Activated T-cell treated with anti-CD3 and anti-CD28 coated beads, Interleukin-2, amount 50 U/mL, for 72 hours (primary cell): ENCODE measurements at places on chromosomes 13 and 19. TPM values are rescaled to one million over a fixed set of nuclear protein-coding genes. Genes with fewer than 3 reads are reported as not detected.

DNA sequence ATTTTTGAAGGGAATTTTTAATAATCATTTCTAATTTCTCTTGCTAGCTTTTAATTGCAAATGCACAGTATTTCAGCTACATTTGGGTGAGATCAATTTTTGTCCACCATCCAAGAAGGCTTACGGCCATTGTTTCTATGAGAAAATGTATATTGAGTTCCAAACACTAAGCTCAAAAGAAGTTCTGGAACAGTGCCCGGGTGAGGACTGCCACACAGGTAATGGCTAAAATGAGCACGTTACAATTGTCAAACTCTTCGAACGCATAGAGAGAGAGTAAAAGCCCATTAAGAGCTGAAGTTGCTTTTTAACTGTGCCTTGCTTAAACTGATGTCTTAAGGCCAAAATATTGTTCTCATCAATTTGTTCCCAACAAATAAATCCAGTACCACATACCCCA lies 755.0 kb downstream of the DIAPH3 start:
- DNase-seq = no peak

The PTGER1 gene
- total RNA-seq = 0.39 TPM

The ELSPBP1 gene
- not detected for total RNA-seq

The AP2S1 gene
- 64.3 TPM for total RNA-seq

- DNase-seq = peak; percentile 85
These were observed 10.7 kb downstream of the PTGIR start for GRCh38 chr19:46614114-46614722.

The FOXO1 gene
- total RNA-seq = 47.0 TPM

GRCh38 chr13:28451482-28452217 lies 43.3 kb downstream of the FLT1 start:
- no peak for DNase-seq

DNA sequence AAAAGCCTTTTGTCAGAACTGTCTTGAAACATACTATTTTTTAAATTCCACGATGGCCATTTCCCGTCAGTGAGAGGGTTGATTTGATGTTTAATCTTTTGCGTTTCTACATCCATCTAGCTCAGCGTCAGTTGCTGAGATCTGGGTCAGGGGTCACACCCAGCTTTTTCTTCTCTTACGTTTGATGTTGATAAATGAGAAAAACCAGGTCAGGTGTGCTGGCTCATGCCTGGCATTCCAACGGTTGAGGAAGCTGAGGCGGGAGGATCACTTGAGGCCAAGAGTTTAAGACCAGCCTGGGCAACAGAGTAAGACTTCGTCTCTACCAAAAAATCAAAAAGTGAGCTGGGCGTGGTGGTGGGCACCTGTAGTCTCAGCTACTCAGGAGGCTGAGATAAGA lies 168.9 kb downstream of the PTPRS start:
- no peak for DNase-seq

DNA sequence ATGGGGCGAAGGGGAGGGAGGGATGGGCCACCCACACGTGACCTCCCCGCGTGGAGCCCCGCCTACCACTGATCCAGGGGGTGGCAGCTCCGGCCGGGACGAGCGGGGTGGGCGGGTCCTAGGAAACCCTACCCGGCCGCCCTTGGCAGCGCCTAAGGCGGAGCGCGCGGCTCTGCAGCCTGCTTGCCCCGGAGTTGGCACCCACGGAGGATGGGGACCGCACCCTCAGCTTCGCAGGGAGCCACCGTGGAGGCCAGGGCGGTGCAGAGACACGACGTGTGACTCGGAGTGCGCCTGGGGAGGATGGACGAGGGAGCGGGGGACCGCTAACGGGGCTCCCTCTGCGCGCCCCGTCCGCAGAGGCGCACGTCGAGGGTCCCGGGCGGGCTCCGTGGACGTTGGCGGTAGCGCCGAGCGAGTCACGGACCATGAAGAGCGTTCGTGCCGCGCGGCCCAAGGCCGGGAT lies at the start of gene RGS9BP:
Gene RGS9BP, plus strand, starts transcription at position 129 of the 466 bp plus-strand sequence. CDS start 416 bp downstream, outside the sequence.
- peak; percentile 66 for DNase-seq

GRCh38 chr13:49997955-49998354 lies 1.1 kb downstream of the TRIM13 start:
- no peak for DNase-seq

- peak; percentile 45 for DNase-seq
These were observed 7.3 kb downstream of the PIAS4 start for GRCh38 chr19:4014541-4015491.

DNA sequence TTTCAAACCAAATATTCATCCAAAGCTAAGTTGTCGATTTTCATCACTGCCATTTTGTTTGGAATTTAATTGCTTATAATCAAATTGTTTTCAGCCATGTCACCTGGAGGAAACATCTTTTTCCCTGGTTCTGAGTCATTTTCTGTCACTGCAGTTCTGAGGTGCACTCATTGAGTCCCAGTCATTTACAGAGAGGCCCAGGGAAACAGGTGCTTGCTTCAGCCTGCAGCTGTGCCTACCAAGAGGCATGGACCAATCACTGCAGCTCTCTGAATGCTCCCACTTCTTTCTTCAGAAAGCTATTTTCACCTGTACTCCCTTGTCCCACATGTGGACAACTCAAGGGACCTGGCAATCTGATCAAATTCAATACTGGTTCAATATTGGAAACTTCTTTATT lies 308.1 kb downstream of the COG6 start:
- DNase-seq = no peak

The ACP7 gene
- not detected for total RNA-seq

The SPINT2 gene
- 115 TPM for total RNA-seq

GRCh38 chr19:9622531-9622930 lies 1.5 kb upstream of the ZNF561 start:
- no peak for DNase-seq

DNA sequence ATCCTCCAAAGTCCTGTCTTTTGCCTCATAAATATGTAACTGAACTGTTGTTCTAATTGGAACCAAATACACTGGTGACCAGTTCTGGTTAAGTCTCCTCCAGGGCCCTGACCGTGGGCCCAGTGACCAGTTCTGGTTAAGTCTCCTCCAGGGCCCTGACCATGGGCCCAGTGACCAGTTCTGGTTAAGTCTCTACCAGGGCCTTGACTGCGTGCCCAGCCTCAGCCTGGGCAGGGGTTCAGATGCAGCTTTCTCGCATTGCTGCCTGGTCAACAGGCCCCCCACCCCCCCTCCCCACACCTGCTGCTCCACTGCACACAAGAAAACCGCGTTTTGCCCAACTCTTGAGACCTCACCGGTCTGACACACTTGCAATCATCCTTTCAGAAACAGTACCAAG lies 3.8 kb upstream of the GRTP1 start:
- DNase-seq = no peak

DNA sequence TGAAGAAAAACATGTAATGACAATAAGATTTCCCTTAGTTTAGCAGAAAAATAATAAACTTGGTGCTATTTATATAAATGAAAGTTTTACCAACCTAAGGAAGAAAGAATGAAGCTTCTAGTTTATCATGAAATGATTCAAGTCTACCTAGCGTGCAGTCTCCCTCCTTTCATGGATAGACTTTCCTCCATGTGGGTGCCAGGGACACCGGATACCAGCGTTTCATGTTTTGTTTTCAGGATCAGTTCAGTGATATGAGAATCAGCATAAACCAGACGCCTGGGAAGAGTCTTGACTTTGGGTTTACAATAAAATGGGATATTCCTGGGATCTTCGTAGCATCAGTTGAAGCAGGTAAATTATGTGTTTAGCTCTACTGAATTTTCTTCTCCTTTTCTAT lies 196.7 kb downstream of the LMO7 start:
- no peak for DNase-seq

GRCh38 chr19:28586474-28586873 lies 626.5 kb downstream of the UQCRFS1 start:
- no peak for DNase-seq

DNA sequence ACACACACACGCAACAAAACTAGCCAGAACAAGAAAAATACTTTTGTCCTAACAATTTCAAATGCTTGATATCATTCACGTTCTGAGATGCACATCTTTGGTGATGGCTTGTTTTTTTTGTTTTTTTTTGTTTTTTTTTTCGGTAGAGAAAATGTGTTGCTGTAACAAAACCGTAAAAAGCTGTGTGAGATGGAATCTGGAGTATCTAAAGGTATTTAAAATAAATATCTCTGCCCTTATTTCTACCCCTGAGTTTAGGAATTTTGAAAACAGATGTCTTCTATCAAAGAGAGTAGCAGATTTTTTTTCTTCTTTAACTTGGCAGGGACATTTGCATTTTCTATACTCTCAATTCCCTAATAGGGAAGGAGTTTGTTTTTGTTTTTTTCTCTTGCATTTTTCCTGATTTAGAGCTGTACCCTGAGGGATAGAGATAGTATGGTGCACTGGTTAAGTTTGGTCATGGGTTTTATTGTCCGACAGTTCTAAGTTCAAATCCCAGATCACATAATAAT lies 446.6 kb downstream of the KLF5 start:
- DNase-seq = no peak

The TFPT gene
- 38.8 TPM for total RNA-seq

DNA sequence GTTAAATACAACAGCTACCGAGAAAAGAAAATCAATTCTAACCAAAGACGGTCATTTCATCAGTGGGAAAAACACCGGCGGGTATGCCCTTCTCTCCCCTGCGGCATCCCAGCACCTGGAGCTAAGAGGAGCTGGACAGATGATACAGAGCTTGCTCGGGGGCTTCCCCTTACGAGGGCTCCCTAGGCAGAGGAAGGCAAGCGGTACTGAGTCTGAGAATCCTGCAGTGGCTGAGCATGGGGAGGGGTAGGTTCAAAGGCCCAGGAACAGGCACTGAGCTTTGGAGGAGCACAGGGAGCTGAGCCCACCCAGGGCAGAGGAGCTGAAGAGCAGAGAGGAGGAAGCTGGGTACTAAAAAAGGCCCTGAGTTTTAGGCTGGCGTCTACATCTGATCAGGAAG lies 12.7 kb downstream of the STK24 start:
- no peak for DNase-seq

DNA sequence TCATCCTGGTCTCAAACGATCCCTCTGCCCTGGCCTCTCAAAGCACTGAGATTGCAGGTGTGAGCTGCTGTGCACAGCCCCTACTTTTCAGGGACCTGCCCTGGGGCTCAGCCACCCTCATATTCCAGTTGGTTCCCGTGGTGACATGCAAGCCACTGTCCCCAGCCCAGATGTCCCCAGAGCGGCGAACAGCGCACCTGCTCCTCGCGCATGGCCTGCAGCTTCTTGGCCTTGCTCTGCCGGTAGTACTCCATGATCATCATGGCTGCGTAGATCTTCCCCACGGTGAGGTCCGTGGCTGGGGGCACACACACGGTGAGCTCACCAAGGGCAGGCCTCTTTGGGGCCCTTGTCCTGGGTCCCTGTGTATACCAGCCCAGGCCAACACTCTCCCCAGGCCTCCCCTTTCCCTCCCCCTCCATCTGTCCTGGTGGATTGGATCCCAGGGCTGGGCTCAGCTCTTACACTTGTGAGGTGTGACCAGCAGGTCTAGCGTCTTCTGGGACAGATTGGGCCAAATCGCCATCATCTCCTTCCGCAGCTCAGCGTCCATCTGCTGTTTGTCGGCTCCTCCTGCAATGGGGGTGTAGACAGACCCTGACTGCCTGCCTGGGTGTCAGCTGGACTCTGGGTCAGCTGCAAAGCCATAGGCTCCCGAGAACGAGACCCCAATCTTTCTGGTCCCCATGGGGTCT lies 64.0 kb downstream of the IER2 start:
- DNase-seq = no peak

The RXFP2 gene
- total RNA-seq = not detected

GRCh38 chr13:37870489-37870845 lies 895 bp upstream of the TRPC4 start:
- no peak for DNase-seq

GRCh38 chr19:33406521-33407139 lies 33.1 kb downstream of the CEBPG start:
- DNase-seq = peak; percentile 73

The CEACAM1 gene
- 4.0 TPM for total RNA-seq

DNA sequence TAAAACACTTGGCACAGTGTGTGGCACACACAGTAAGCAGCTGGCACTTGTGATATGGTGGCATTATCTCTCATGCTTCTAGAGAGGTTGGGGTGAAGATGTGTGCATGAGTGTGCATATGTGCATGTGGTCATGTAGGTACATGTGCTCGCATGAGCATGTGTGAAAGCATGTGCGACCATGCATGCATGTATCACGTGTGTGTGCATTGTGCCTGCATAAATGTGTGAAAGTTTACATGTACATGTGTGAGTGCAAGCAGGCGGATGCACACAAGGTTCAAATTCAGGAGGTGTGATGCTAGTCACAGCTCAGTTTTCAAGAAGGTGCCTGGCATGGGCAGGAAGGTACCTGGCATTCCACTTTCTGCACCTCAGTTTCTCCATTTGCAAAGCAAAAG lies 59.0 kb upstream of the UQCRFS1 start:
- no peak for DNase-seq

GRCh38 chr19:48497728-48498594 lies 13.7 kb downstream of the LMTK3 start:
- no peak for DNase-seq

The ATXN8OS gene
- total RNA-seq = not detected

The VSTM1 gene
- not detected for total RNA-seq

DNA sequence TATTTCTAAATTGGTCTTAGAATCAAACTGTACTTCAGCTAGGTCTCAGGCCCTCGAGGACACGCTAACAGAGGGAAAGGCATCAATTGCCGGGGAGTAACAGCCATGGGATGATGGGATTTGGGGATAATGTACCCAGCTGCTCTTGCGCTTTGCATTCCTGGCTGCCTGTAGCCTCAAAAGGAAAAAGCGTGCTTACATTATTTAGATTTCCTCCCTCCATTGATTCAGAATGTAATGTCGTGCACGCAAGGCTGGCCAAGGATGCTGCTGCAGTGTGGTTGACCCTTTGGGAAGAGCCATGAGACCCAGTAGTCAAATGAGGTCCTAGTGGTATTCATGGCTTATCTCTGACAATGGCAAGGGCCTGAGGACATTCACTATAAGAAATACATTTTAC lies 95.1 kb downstream of the SLC7A1 start:
- DNase-seq = no peak

DNA sequence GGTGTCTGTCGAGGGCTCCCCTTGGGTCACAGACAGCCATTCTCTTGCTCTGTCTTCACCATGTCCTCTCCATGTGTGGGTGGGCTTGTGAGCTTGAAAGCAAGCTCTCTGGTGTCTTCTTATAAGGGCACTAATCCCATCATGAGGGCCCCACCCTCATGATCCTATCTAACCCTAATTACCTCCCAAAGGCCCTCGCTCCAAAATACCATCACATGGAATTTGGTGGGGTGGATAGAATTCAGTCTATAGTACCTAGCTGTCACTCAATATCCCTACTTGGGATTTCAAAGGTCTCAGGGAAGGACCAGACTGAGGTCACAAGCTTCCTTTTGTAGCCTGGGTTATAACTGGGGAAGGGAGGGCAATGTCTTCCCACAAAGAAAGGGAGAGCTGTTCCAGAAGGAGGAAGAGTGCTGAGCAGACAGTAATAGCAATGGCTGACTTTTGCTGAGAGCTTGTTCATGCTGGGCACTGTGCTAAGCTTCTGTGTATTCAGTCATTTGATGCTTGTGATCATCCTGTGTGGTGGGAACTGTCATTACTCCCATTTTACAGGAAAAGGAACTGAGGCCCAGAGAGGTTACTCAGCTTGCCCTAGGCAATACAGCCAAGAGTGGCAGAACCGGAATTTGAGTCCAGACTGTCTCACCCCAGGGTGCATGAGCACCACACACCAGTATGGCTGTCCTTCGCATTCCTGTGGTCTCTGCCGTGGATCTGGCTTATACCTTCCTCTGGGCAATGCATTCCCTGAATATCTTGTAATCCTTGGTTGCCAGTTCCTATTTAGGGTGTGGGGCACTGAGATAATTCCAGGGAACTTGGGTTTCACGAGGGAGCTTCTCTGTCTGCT lies 8.2 kb downstream of the FXYD5 start:
- no peak for DNase-seq
